ENCODE measurements at places on chromosomes 4 and X. TPM values are rescaled to one million over a fixed set of nuclear protein-coding genes. Genes with fewer than 3 reads are reported as not detected.

Gene ZDHHC15
- total RNA-seq = 0.02 TPM

Gene USP17L24
- total RNA-seq = not detected

Gene GLRA2
- total RNA-seq = not detected

DNA sequence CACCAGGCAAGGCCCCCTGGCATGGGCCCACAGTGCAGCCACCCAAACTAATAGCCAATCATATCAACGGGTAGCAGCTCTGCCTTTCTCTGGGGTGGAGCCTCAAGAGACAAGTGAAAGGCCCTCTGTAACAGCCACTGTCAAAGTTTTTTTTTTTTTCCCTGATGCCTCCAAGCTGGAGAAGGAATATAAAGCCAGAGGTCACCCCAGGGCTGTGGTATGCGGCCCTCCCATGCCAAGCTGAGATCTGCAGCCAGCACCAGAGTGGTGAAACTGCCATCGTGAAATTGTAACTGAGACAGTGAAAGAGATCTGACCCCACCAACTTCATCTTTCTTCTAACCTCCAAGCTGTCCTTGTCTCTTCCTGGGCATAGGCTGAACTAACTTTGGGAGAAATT lies 407.0 kb downstream of the KLHL4 start:
- no peak for DNase-seq

Gene REELD1
- not detected for total RNA-seq

DNA sequence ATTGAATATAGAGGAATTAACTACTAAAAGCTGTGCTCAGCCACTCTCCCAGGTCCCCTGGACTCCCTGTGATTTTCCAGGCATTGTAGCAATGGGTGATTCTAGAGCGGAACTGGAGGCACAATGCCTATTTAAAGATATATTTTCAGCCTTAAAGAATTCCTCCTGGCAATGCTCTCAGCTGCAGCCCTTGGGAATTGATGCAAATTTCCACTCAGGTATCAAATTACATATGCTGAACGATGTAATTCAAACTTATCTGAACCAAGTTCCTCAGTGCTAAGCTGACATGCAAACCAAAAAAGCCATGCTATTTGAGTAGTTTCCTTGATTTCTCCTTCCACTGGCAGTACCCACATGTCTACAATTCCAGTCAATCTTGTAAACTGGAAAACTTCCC lies 86.3 kb upstream of the GABRA3 start:
- DNase-seq = peak; percentile 9

- no peak for DNase-seq
Measured at GRCh38 chr4:51901363-51901762, 58.4 kb downstream of the DCUN1D4 start.

DNA sequence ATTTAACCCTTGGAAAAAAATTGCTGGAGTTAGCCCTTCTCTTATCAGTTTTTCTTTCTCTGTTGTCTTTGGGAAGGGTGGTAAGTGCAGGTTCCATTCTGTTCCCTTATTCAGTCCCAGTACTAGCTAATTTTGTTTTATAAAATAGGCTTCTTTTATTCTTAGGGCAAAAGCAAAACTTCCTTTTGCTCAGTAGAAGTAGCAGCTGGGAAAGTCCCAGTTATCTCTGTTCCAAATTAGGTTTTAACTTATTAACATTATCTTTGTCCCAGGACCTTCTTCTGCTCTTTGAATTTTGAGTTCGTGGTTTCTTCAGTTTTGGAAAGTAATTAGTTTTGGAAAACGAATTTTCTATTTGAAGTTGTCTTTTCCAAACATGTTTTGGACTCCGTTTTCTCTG lies 61.1 kb downstream of the BANK1 start:
- no peak for DNase-seq

- DNase-seq = no peak
Measured at GRCh38 chr4:182090186-182090585, 153.0 kb upstream of the TENM3 start.

DNA sequence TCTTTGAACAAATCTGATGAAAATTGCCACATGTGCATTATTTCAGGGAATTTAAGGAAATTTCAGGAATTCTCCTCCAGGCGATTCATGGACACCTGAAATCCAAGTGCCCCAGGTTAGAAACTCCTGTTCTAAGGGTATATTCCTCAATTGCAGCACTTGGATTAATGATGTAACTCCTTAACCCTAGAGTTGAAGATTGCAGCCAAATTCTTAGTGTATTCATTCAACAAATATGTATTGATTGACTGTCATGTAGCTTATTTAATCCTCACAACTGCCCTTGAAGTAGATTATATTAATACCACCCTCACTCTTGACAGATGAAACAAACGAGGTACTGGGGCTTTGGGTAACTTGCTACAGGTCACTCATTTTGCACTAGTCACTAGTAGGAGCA lies 11.3 kb downstream of the CETN2 start:
- no peak for DNase-seq

Gene PAGE1
- 1.1 TPM for total RNA-seq

Gene CYBB
- total RNA-seq = not detected

- no peak for DNase-seq
Measured at GRCh38 chr4:95522682-95523530, 25.9 kb downstream of the UNC5C start.

GRCh38 chrX:50099331-50099730 lies 101.5 kb downstream of the AKAP4 start:
- no peak for DNase-seq

DNA sequence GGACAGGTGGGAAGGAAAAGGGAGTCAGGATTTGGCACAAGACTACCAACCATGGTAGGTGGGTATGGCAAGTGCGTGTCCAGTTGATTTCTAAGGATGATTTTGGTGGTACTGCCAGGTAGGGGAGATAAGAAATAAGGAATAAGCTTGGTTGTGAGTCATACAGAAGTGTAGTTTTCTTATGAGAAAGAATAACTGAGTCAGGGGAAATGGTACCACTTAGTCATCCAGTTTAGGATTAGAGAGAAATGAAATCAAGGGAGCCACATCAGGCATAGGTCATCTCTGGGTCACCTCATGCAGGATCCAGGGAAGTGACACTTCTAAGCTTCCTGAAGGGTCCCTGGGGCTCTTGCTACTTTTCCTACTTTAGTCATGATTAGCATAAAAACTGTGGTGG lies 107.1 kb upstream of the C1GALT1C1 start:
- DNase-seq = peak; percentile 91
